ENCODE measurements at places on chromosomes 13 and 19. TPM values are rescaled to one million over a fixed set of nuclear protein-coding genes. Genes with fewer than 3 reads are reported as not detected.

DNA sequence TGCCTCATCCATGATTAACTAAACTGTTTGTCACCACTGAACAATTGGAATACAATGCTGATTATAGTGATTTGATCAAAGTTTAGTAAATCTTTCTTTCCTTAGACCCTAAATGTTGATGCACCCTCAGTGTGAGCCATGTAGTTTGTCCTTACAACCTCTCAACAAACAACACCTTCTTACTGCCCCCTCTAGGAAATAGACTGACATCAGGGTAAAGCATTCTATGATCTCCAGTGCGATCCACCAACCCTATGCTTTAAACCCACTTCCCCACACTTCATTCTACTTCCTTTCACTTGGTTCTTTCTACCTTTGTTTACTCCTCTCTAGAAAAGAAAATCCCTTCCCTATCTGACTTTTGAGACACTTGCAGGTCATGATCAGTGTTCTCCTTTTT, 1842.5 kb upstream of the PRR20A start:
- DNase-seq: no peak

ELSPBP1 gene
- not detected for total RNA-seq

DNA sequence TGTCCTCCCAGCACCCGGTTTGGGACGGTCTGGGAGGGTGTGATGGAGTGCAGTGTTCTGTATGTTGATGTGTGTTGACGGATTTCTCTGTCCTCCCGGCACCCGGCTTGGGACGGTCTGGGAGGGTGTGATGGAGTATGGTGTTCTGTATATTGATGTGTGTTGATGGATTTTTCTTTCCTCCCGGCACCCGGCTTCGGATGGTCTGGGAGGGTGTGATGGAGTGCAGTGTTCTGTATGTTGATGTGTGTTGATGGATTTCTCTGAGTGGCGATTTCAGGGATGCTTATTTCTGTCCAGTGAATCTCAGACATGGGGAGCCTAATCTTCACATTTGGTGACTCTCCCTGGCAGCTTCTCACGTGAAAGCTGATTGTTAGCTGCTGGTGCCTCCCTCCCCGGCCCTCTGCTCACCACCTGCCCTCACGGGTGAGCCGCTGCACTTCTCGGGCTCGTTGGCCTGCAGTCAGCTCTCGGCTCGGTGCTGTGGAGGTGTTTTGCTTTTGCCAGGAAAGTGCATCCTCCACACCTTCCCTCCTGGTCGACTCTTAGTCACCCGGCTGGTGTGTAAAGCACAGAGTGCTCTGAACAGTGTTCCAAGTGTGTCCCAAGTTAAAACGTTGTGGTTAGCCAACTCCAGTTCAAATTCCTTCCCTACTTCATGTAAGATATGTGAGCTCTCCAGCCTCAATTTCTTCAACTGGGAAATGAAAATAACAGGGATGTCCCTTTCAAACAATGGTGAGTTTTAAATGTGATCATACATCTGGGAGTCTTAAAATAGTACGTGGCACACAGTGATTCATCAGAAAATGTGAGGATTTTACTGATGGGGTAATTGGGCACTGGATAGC, 54.6 kb downstream of the ATP11A start:
- DNase-seq: no peak

GRCh38 chr13:109105899-109106298, 476.5 kb downstream of the MYO16 start:
- DNase-seq: no peak

ACER1 gene
- 0.25 TPM for total RNA-seq

GRCh38 chr13:23790577-23791170, 98.5 kb downstream of the MIPEP start:
- DNase-seq: no peak

DNA sequence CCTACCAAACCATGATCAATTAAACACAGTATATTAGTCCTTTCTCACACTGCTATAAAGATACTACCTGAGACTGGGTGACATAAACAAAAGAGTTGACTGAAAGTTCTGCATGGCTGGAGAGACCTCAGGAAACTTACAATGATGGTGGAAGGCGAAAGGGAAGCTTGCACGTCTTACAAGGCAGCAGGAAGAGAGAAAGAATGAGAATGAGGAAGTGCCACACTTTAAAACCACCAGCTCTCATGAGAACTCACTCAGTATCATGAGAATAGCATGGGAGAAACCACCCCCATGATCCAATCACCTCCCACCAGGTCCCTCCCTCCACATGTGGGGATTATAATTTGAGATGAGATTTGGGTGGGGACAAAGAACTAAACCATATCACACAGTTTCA, 324.9 kb upstream of the ZNF507 start:
- DNase-seq: no peak
